ENCODE measurements at places on chromosomes 2 and 18. TPM values are rescaled to one million over a fixed set of nuclear protein-coding genes. Genes with fewer than 3 reads are reported as not detected.

DNA sequence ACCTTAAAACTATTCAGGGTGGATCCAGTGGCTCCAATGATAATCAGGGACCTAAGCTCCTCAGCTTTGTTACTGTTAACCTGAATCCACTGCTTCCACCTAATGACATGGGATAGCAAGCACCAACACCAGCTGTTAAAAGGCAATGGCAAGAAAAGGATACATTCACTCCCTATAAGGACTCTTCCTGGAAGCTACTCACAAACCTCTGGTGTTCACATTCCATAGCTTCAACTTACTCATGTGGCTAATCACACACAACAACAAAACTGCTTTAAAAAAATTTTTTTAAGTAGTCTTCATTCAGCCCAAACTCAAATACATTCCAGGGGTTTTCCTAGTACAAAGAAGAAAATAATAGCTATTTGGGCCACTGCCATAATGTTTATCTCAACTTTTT, 24.5 kb downstream of the ROCK2 start:
- DNase-seq: no peak

- DNase-seq: no peak
Measured at GRCh38 chr2:209512971-209513370, 89.1 kb downstream of the MAP2 start.

DNA sequence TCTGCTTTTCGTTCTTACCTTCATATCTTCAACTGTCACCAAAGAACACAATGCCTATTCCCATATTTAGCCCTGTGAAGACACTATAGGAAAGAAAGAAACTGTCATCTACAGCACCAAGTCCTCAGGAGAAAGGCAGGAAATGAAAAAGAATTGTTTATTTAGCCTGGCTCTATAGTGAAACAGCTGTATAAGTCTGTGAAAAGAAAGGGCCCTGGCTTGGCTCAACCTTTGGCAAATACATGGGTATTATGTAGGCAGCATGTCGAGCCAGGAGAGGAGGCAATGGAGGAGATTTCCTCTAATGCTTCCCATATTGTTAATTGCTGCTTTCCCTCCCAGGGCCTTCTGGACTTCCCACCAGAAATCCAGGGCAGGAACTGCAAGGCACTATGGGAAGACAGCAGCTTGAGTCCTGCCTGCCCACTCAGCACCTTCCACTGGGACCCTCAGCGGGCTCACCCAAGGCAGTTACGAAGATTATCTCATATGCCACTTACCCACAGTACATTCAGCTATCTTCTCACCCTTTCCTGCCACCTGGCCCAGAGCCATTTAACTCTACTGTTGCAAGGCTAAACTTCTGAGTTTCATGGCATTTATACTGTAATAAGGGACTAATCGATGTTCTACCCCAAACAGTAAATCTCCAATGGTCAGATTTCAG, 30.1 kb downstream of the SLC8A1 start:
- peak; percentile 49 for DNase-seq

DNA sequence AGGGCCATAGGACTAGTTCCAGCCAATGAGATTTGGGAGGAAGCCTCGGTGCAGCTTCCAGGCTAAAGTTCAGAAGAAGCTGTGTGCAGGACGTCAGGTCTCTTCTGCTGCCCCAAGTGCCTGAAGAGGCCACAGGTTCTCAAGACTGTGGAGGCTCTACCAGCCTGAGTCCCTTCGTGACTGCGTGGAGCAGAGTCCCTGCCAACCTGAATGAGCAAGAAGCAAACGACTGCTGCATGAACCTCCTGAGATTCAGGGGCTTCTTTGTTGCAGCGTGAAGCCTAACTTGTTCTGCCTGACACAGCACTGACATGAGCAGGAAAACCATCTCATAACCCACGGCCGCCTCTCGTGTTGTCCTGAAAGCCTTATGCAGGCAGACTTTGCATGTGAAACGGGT, 39.7 kb downstream of the TWIST2 start:
- no peak for DNase-seq

SLC4A3 gene
- total RNA-seq: 22.8 TPM
